ENCODE measurements at places on chromosomes 16 and 17.

DNA sequence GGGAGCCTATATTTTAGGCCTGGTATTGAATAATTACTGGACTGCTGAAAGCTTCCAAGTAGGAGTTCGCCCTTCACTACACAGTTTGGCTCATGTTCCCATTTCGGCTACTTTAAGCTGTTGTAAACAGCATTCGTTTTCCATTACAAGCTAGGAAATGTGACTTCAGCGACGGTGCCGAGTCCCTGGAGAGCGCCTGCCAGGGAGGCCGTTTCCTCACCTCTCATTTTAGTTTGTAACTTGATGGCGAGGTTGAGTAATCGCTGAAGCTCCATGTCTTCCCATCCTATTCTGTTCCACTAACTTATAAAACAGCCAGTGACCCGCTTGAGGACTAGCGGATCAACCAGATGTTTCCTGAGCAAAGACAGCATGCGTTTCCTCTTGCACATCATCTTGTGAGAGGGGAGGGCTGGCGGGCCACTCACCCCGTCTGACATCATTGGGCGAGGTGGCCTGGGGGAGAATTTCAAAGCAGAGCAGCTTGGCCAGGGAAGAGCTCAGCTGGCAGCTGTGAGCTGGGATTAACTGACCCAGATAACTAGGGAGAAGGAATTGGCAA, 32.9 kb downstream of the PCTP start:
- no peak for DNase-seq

DNA sequence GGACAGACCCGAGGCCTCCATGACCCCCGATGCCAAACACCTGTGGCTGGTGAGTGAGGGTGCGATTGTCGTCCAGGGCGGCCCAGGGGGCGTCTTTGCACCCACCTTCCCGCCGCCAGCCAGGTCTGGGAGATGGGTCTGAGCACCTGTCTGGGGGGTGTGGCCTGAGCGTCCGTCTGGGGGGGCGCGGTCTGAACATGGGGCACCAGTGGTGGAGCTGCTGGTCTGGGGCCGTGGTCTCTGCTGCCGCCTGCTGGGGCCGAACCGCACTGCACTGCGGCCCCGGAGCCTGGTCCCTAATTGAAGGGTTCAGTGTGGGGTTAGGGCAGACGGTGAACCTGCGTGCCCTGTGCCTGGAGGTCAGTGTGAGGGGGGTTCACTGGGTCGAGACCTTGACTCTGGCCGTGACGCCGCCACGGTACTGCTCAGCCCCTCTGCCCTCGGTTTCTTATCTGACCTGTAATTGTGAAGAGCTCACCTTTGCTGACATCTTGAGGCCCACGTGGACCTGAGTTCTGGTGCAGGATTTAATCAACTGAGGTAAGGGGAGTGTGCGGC, 12.6 kb upstream of the TCF25 start:
- DNase-seq: peak; percentile 77

DNA sequence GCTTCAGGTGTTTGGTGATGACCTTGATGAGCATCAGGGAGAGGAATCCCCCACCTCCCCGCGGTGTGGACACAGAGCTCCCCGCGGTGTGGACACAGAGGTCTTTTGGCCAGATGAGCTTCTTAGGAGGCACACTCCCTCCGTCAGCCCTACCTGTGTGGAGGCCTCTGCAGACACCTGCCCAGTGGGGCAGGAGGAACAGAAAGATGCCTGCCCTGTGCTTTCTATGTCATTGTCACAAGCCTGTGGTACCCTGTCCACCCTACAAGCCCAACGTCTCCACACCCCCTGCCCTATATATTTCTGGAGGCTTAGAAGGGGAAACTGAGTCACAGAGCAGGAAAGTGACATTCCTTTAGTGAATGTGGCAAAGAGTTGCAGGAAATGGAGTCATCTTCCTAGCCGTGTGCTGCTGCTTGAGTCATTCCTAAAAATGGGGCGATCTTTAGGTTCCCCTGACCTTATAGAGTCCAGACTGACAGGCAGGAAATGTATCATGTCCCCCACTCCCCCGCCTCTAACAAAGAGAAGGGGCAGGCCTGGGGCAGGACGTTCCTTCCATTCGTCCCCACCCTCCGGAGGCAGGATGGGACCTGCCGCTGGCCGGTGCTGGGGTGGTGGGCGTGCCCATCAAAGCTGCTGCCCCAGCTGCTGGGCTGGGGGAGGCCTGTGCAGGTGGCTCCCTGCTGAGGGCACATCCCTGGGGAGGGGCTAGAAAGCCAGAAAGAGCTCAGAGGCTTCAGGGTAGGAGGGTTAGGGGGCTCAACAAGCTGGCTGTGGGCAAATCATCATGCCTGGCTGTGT, 1.0 kb upstream of the C16orf74 start:
- DNase-seq: no peak

DNA sequence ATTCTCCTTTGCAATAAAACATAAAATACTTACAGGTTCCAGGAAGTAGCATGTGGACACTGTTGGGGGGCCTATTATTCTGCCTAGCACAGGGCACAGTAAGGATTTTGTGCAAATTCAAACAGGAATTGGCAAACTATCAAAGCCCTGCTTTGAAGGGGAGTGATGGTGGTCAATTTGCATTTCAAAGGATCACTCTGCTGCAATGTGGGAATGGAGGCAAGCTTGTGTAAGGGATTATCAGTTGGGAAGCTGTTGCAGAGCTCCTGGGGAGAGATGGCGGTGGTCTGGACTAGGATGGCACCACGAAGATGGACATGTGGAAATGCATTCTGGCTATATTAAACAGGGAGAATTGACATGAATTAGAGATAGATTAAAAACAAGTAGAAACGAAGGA, 990.7 kb upstream of the RBFOX1 start:
- no peak for DNase-seq

GRCh38 chr16:11740567-11740966, 2.1 kb downstream of the TXNDC11 start:
- no peak for DNase-seq

- no peak for DNase-seq
These were observed 800.0 kb downstream of the KCNJ18 start for GRCh38 chr17:22492331-22492730.

- peak; percentile 56 for DNase-seq
These were observed 1.4 kb downstream of the DNASE1L2 start for GRCh38 chr16:2237493-2238149.

All from retina (tissue), 1 donor.